ENCODE measurements at places on chromosomes 11 and 22. TPM values are rescaled to one million over a fixed set of nuclear protein-coding genes. Genes with fewer than 3 reads are reported as not detected.

MUC6 gene
- not detected for total RNA-seq

KLHDC7B gene
- not detected for total RNA-seq

GRCh38 chr22:20173772-20174171 lies 22.9 kb upstream of the CCDC188 start:
- no peak for DNase-seq

DNA sequence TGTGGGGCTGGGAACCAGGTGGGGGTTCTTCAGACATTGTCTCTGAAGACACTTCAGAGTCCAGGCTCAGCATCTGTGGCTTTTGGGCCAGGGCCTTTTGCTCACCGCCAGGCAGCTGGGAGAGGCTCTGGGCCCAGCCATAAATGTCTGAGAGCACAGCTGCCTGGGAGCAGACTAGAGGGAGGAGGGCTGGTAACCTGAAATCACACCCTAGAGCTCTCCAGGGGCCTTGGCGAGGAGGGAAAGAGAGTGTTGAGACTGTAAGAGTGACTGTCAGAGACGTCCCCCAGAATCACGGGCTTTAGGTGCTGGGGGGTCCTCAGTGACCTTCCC lies 4.1 kb downstream of the TRABD start:
- no peak for DNase-seq

OOSP1 gene
- total RNA-seq, result not detected

DNA sequence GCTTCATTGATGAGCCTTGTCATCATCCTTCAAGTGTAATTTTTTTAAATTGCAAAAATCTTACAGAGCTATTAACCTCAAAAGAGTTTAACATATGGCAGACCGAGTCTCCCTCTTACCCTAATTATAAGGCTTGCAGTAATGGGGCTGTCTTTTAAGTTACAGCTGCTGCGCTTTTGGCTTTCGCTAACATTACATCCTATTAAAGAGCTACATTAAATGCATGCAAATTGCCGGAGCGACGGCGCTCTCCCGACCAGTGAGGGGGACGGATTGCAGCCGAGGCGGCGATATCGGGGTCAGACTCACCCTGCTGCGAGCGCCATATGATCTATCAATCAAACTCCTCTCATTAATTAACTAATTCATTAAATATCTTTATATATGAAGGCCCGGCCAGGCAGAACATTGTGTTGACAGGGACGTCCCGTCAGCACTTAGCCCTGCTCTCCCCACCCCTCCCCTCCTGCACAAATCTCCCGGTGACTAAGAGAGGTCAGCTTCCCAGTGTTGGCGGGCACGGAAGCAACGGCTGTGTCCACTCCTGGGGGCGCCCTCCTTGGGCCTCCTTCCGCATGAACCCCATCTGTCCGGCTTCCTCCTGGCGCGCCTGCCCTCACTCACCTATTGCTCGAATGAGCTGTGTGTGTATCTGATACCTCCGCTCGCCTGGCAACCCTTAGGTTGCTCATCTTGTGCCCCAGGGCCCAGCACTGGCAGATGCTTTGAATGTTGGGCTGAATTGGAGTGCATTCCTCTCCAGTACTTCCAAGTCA lies 156.0 kb upstream of the CADM1 start:
- no peak for DNase-seq

All from glomerular endothelial cell (primary cell).